Omental fat pad (tissue), 4 donors: ENCODE measurements at places on chromosomes 16 and 17. TPM values are rescaled to one million over a fixed set of nuclear protein-coding genes. Genes with fewer than 3 reads are reported as not detected.

DNA sequence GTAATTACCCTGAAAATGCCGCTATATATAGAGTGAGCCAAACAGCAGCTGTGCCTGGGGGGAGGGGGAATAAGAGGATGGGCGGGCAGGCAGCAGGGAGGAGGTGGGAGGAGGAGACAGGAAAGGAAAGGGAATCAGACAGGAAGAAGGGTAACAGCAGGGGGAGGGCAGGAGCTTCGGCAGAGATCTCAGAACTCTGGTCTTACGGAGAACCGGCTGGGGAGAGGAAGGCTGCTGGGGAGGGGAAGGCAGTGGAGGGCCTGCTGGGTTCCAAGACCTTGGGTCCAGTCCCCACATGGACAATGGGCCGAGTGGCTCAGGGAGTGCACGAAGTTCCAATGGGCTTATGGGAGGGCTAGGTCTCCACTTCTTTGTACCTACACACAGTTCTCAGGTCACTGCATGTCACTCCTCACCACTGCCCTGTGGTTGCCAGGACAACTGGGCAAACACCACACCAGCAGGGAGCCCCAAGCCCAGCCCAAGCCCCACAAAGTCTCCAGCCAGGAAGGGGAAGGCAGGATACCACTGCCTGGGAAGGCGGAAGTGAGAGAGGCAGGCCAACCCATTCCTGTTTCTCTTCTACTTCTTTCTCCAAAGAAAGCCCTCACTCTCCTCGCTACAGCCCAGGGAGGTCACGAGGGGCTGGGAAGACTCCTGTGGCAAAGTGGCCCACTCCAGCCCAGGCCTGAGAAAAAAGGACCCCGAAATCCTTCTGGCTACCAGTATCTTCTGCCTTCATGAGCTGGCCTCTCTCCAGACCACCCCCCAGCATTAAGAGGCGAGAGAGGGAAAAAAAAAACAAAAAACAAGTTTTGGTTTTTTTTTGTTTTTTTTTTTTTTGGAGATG lies 25.3 kb downstream of the G6PC3 start:
- DNase-seq, result no peak

DNA sequence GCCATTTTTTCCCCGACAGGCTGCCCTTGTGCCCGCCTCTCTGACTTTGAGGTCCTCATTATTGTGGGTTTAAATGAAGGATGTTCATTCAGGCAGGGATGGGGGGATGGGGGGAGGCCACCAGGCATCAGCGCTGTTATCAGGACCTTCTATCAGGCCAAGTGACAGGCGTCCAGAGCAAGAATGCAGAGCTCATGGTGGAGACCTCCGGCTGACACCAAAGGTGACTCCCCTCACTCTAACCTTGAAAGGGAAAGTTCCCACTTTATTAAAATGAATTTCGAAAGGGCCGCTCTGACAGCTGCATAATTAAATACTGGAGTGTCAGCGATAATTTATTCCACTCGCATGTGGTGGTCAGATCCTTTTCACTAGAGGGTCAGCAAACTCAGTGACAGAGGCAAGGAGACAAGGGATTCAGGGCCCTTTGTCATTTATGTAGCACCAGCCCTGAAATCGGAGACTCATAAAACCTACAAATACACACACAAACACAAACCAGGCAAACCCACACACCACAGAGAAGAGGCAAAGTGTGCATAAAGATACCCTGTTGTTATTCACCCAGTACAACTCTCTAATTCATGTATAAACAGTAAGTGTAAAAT lies 436.0 kb downstream of the MAF start:
- no peak for DNase-seq

The USP43 gene
- 0.72 TPM for total RNA-seq

- DNase-seq, result no peak
Observed at GRCh38 chr17:48792033-48792798, 24.8 kb downstream of the TTLL6 start.

The GDPD3 gene
- 6.3 TPM for total RNA-seq
